ENCODE measurements at places on chromosomes 5 and 9.

DNA sequence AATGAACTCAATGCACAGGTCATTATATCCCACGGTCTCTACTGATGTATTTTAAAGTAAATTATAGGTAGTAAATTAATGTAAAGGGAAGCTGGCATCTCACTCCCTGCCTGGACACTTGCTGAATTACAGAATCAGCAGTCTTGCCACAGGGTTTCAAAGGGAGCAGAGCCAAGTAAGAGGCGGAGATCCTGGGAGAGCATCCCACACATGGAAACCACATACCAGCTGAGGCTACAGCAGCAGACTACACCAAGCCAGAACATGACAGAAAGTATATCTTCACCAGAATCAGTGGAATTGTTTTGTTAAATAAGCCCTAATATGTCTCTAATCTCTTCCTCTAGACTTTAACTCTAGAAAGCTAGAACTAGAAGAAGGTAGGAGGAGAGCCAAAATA is 1689.2 kb upstream of the WWC1 start:
- DNase-seq, result no peak

DNA sequence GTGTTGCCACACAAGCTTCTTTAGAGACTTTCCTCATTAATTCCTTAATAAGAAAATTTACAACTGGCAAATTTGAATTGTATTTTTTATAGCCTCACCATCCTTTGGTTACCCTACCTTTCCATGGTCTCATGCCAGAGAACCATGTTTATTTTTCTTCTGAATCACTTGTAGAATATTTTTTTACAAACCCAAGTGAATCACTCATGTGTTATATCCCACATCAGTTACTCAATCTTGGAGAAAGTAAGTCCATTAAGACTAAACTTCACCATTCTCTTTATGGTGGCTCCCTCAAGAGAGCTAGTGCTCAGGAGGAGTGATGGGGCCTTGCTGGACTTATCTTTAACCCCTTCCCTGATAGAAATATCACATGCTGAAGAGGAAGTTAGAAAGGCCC is 128.9 kb downstream of the SUSD1 start:
- DNase-seq, result no peak

DNA sequence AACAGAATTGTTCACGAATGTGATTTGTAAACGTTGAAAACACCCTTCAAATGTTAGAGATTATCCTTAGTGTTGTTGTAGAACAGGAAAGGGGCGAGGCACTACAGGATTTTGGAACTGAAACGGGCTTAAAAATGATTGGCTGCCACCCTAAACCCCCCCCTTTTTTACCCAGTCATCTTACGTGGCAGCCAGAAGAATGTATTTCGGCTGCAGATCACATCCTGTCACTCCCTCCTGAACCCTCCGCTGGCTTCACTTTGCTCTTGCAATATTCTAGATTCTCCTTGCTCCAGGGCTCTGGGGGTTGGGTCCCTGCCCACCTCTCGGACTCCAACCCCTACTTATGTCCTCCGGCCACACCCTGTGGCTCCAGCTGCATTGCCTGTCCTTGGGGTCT is 13.9 kb upstream of the UNC5A start:
- DNase-seq, result no peak

DNA sequence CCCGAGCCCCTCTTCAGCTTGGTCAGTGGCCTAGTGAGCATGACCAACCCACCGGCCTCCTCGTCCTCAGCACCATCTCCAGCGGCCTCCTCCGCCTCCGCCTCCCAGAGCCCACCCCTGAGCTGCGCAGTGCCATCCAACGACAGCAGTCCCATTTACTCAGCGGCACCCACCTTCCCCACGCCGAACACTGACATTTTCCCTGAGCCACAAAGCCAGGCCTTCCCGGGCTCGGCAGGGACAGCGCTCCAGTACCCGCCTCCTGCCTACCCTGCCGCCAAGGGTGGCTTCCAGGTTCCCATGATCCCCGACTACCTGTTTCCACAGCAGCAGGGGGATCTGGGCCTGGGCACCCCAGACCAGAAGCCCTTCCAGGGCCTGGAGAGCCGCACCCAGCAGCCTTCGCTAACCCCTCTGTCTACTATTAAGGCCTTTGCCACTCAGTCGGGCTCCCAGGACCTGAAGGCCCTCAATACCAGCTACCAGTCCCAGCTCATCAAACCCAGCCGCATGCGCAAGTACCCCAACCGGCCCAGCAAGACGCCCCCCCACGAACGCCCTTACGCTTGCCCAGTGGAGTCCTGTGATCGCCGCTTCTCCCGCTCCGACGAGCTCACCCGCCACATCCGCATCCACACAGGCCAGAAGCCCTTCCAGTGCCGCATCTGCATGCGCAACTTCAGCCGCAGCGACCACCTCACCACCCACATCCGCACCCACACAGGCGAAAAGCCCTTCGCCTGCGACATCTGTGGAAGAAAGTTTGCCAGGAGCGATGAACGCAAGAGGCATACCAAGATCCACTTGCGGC is 1.8 kb downstream of the EGR1 start:
- DNase-seq, result peak; percentile 38

- DNase-seq, result no peak
Observed at GRCh38 chr9:71911908-71912335, 483 bp downstream of the C9orf85 start.

- no peak for DNase-seq
Observed at GRCh38 chr5:88878976-88879375, 4.0 kb downstream of the MEF2C start.

DNA sequence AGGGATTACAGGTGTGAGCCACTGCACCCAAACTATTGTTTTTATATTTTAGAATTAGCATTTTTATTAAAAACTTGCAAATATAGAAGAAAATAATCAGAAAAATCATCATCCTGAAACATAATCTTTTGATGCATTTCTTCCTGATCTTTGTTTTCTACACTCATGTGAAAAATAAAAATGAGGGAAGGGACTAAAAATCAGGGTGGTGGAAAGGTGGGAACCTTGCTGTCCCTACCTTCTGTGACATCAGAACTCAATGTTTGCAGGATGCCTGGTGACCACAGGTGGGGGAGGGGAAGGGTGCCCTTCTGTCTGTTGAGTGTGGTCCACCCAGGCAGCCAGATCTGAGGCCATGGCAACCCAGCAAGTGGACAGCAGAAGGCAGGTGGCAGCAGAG is at the start of gene SMIM23:
SMIM23 (plus strand) TSS at position 301 of the 400 bp plus-strand sequence; CDS start at position 356, 55 bp downstream.
- DNase-seq, result no peak

DNA sequence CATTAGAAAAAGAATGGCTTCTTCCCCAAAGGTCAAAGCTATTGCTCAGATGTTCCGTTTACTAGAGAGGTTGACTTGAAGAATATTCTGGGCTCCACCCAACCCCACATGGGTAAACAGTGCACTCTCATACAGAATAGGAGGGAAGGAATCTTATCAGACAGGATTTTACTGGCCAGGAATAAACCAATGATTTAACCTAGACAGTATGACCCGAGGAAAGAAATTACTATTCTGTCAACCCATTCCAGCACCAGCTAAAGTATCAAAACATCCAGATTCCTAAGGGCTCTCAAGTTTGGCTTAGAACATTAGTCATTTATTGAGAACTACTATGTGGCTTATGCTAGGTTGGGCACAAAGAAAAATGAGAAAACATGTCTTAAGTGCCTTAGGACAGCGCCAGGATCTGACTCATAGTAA is 493.6 kb upstream of the KLF4 start:
- DNase-seq, result no peak

- DNase-seq, result no peak
Observed at GRCh38 chr9:21972361-21972760, 21.8 kb downstream of the CDKN2A start.

DNA sequence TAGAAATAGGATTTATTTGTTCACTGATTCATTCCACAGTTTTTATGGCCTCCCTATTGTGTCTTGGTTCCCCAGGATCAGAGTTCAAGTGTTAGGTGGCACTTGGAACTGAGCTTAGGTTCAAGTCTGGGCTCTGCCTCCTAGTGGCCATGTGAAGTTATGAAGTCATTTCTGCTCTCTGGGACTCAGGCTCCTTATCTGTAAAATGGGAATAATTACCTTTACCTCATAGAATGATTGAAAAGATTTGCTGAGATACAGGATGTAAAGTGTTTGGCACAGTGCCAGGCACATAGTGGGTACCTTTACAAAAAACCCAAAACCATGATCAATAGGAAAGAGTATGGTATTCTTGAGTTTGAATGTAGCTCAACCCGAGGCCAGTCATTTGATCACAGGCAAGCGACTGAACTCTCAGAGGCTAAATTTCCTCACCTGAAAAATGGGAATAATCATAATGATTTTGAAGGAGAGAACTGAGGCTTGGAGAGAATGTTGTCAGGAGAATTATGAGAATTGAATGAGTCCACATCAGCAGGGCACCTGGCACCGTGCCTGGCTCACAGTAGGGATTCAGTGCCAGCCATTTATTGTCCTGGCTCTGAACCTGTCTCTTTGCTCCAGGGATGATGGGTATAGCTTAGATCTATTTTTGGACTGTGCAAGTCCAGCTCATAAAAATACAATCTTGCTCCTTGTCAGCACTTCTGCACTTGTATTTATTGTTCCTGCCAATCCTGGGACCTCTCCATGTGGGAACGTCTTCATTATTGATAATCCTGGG is 10.8 kb downstream of the NSG2 start:
- no peak for DNase-seq

- DNase-seq, result no peak
Observed at GRCh38 chr9:121889990-121890563, 203.0 kb downstream of the TTLL11 start.

GRCh38 chr5:171544913-171545765 is 125.7 kb downstream of the FGF18 start:
- no peak for DNase-seq

DNA sequence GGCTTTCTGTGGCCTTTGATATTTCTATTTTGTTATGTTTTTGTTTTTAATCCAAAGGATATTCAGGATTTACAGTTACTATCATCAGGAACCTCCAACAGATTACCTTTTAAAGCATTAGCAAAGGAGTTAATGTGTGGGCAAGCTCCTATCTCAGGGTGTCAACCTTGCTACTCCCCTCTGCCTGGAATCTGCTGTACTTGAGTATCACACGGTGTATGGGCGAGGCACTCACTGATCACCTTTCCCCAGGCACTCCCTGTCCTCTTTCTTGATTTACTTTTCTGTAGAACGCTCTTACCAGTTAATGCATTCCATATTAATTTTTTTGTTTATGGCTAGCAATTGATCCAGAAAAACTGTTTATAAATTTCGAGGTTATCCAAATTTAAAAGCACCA is 117.0 kb upstream of the GAS1 start:
- DNase-seq, result no peak

GRCh38 chr5:50864466-50864865 is 198.0 kb downstream of the PARP8 start:
- DNase-seq, result no peak

DNA sequence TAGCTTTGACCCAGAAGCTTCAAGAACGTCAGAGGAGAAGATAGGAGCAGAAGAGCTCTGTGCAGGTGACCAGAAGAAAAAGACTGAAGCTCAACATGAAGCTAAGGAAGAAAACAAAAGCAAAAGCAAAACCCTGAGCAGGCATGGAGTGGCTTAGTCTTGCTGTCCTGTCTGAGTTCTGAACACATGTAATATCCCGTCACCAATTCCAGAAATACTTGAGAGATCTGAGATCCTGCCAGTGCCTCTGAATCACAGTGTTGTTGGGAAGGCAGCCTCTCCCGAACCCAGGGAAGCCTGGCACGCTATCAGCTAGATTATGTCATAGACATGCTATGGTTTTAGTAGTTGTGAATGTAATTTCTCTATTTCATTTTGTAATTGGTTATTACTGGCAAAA is 235.7 kb downstream of the ICE1 start:
- no peak for DNase-seq

DNA sequence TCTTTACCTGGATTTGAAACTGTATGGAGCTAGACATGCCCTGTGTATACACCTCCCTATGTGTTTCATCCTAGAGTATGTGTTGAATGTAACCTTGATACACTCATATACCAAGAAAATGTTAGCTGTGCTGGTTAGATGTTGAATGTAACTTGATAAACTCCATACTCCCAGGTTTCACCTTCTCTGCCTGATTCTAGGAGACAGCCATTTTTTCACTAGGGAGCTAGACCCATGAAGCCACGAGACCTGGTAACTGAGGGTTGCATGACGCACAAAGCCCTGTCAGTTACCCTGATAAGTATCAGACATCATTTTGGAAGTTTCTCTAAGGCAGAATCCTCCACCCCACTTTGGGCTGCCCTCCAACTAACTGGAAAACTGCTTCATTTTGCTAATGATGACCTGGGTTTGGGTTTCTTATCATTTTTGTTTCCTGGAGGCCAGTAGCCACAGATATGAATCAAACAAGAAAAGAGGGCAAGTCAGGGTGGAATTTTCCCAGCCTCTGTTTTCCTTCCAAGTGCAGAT is 478.5 kb upstream of the KIF2A start:
- DNase-seq, result no peak

DNA sequence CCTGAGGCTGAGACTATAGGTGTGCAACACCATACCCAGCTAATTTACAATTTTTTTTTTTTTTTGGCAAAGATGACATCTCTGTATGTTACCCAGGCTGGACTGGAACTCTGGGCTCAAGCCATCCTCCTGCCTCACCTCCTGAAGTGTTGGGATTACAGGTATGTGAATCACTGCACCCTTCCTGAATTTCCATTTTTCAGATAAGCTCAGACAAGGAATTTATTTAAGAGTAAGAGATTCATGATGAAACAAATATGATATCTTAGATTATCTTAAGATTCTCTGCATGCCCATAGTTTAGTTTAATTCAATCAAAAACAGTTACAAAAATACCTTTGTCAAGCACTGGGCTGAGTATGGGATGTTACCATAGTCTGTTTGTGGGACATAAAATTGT is 128.4 kb upstream of the BASP1 start:
- DNase-seq, result no peak

- DNase-seq, result no peak
Observed at GRCh38 chr9:92463387-92463786, 18.9 kb downstream of the ASPN start.

GRCh38 chr5:174412941-174413340 is 311.4 kb upstream of the MSX2 start:
- no peak for DNase-seq

DNA sequence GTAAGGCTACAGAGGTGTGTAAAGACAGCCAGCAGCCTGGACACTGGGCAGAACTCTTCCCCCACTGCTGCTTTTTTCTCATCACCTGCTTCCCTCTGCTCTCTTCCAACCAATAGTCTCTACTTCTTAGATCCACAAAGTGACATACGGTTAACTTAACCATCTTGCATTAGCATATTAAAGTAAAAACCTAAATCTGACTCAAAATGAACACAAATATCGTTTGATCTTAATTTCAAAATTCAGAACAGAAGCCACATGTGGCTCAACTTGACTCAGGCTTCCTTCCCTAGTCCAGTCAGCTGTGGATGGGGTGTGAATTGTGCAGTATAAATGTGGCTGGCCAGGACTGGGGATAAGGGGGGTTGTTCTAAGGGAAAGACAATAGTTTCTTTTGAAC is 114.3 kb downstream of the STARD4 start:
- DNase-seq, result no peak

DNA sequence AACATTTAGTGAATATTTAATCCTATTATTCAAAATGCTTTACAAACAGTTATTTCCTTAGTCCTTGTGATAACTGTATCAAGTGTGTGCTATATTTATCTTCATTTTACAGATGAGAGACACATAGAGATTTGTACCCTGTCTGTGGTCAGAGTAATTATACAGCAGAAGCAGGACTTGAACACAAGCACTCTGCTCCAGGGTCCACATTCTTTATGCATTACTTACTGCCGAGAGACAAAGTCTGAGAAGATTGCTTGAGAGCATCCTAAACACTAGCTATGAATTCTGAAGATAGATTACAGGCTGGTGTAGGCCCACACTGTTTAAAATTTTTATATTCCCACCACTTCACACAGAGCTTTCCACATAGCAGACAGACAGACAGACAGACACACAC is 926.1 kb upstream of the DMAC1 start:
- no peak for DNase-seq

Measured in stimulated activated CD4-positive, alpha-beta T cell treated with anti-CD3 and anti-CD28 coated beads, Interleukin-1b, Interleukin-23, amount 100 ng/mL, for 1 hour (primary cell).